ENCODE measurements at places on chromosomes 11 and 22.

DNA sequence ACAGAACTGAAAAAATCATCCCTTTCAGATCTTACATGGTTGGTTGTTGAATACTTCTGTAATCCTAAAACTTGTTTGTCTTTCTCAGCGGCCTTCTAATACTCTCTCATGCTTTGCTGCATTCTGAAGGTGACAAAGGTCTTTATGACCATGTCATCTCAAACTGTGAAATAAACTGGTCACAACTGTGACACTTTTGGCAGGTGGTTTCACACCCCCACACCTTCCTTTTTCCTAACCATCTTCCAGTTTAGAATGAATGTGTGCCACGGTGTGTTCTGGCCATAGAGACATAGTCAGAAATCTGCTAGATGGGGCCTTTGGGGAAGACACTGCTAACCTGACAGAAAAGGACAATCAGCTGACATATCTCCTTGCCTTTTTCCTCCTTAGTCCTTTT, 14.7 kb upstream of the RFPL3 start:
- no peak for DNase-seq

GRCh38 chr11:2780850-2781407, 81.1 kb upstream of the KCNQ1OT1 start:
- DNase-seq: no peak

GRCh38 chr11:35802672-35803071, 140.1 kb downstream of the TRIM44 start:
- no peak for DNase-seq

- no peak for DNase-seq
Observed at GRCh38 chr11:58741127-58741526, 9.4 kb upstream of the GLYAT start.

DNA sequence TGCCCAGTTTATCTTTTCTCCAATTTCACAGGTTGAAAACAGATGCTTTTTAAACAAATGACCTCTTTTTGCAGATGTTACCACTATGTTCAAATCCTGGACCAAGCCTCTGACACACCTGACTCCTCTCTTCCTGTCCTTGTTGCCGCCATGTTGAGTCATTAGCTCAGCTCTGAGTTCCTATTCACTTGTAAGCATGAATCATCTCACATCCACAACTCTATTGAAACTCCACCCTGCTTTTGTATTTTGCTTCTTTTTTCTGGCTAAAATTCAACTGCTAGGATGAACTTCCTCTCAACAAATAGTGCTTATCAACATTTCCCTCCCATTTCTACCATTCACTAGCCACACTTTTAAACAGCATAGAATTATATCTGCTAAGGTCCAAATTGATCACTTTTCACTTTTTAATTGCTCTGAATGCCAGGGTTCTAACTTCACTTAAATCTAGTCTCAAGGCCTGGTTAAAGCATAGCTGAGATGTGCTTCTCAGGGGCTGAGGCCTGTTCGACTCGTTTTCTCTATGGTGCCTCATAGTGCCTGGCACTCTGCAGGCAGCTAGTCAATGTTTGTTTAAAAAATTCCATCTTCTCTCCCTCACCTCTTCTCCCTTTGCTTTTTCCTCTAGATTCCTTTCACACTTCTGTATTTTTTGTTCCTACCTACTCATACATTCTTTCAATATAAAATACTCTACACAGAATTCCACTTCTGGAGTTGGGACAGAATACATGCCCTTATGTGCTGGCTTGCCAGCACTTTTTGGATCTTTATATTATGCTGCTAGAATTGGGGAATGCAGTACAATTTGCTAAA, 3.9 kb downstream of the JOSD1 start:
- DNase-seq: no peak

GRCh38 chr11:107804971-107805370, 53.6 kb downstream of the SLC35F2 start:
- no peak for DNase-seq

DNA sequence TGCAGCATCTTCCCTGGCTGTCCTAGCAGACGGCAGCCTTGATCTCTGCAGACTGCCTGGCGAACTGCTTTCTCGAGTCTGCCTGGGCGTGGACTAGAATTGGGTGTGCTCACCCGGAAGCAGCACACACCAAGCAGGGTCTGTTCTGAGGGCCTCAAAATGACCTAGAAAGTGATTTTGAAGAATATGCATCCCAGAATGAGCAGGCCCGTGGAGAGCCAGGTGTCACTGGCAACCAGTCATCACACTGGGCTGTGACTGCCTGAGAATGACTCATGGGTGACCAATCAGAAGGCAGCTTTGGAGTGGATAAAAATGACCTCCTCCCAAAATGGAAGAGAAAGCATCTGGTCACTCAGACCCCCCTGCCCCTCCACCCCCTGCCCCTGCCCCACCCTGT, 114.9 kb upstream of the NECTIN1 start:
- no peak for DNase-seq

All from stimulated activated CD8-positive, alpha-beta memory T cell treated with anti-CD3 and anti-CD28 coated beads, Interleukin-4, amount 100 ng/mL, for 1 hour (primary cell).